GM12878 (cell line): ENCODE measurements at places on chromosomes 3 and 15. TPM values are rescaled to one million over a fixed set of nuclear protein-coding genes. Genes with fewer than 3 reads are reported as not detected.

GRCh38 chr3:152835601-152836102 is 721 bp downstream of the P2RY1 start:
- no peaks in the 10 kb centered on the region for H3K36me3 ChIP-seq
- no peak overlapping the region for H3K27ac ChIP-seq
- no peaks in the 10 kb centered on the region for H3K4me1 ChIP-seq
- no peaks in the 10 kb centered on the region; the same call in 1 of the 2 replicates for H3K27me3 ChIP-seq

- DNase-seq = no peak
- H3K36me3 ChIP-seq = no peaks in the 10 kb centered on the region; the same call in 1 of the 2 replicates
- no peaks in the 10 kb centered on the region for H3K27me3 ChIP-seq
- no peak overlapping the region for H3K27ac ChIP-seq
These were observed 80.2 kb downstream of the CHCHD6 start for GRCh38 chr3:126784254-126784653.

The MUSTN1 gene
- total RNA-seq = 0.51 and 1.2 TPM in 2 replicates

DNA sequence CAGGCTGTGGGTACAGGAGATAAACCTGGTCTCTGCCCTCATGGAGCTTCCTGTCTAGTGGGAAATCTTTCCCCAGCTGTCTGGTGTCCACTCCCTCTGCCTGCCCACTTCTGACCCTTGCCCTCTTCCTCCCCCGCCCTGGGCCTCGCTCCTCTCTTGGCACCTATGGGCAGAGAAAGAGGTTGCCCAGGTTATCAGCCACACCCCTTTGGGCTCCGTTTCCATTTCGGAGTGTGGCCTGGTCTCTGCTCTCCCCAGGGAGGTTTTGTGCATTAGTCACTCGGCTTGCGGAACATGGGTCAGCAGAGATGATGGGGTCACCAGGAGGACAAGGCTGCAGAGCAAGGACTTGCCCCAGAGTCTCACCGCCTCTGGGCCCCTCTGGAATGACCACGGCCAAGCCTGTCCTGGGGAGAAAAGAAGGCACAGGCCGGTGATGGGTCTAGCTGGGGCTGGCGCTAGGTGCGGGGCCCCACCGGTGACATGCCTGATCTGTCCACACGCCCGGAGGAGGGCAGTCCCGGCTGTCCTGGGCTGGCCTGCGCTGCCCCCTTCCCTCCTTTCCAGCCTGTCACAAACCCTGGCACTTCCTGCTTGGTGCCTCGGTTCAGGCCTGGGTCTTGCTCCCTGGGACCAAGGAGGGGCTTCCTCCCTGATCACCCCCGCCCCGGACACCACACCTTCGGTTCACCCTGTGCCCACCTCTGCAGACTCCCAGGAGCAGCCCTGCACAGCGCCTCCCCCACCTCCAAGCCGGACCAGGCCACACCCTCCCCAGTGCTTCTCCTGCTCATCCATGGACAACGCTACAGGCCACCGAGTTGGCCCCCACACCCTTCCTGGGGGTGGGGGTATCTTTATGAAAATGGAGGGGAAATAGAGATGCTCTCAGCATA is 35.6 kb upstream of the MUC4 start:
- no peaks in the 10 kb centered on the region for H3K36me3 ChIP-seq
- H3K27me3 ChIP-seq = no peaks in the 10 kb centered on the region
- H3K4me1 ChIP-seq = peaks cover 3% of the 10 kb centered on the region; the same call in 1 of the 2 replicates
- H3K27ac ChIP-seq = no peak overlapping the region
- DNase-seq = no peak

The CPA3 gene
- total RNA-seq = not detected in 2 replicates

DNA sequence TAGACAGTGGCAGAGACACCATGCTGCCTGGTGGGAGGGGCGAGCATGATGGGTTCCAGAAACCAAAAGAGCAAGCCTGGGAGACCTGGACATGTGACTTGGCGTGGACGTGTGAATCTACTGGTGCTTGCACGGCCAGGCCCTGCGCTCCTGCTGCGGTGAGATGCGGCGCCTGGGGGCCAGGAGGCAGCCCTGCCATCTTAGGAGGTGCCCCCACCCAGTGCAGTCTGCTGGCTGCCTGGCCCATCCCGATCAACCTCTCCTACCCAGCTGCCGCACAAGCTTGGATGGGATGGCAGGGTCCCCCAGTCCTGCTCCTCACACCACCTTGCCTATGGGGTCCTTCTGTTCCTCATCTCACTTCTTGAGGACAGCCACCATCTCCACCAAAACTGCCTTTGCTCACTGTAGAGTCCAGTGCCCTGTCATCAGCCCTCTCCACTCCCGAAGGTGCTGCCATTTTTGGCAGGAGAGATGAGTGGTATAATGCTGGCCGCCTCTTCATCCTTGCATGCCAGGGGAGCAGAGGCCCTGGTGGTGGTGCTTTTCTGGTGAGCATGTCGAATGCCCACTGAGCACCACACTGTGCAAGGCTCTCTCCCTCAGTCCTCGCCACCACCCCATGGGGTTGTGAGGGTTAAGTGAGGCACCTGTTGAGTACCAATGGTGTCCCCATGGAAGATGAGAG is 3.1 kb upstream of the ABTB1 start:
- H3K27me3 ChIP-seq = no peaks in the 10 kb centered on the region
- H3K4me3 ChIP-seq = no peak overlapping the region
- DNase-seq = no peak
- no peak overlapping the region for H3K27ac ChIP-seq
- no peaks in the 10 kb centered on the region for H3K36me3 ChIP-seq
- H3K4me1 ChIP-seq = peaks cover 11% of the 10 kb centered on the region; the same call in 1 of the 2 replicates

The DZIP1L gene
- total RNA-seq = not detected in 2 replicates

DNA sequence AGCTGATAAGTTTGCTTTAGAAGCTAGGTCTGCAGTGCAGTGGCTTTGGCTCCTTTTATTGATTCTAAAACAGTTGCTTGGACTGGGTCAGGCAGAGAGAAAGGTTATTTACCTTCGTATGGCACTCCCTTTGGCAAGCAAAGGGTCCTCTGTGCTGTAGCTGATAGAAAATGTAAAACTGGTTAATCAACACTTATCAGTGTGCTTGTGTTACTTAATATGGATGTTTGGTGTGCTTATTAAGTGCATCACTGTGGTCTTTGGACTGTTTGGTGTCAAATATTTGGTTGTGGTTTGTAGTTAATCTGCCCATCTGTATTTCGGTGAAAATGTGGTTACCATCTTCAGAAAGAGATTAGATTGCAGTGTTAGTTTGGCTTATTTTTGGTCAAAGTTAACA is 16.0 kb downstream of the UBE2E2 start:
- DNase-seq = no peak
- no peak overlapping the region for H3K4me3 ChIP-seq
- peak overlapping the region; percentile 41; the same call in 1 of the 2 replicates for H3K27ac ChIP-seq
- peaks cover 36% of the 10 kb centered on the region for H3K4me1 ChIP-seq

DNA sequence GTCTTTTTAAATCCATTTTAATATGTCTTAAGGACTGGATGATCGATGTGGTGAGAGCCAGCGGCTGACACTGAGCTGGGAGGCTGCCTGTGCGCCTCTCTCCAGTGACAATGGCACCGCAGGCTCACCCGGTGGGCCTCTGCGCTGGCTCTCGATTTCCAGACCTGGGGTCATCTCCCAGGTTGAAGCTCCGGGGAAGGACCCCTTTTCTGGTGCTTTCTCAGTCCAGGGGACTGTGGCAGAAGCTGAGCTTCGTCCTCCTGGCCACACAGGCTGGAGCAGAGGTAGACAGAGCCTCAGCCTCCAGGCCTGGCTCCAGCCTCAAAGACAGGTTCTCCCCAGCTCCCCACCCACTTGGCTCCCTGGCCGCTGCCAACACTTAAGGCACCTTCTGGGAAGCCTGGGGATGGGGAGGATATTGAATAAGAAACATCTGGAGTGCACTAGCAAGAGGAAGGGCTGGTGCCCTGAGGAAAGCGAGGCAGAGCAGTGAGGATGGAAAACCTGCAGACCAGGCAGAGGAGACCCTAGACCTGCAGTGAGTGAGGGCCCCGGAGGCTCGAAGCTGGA is 154.2 kb upstream of the SMAD3 start:
- H3K36me3 ChIP-seq = no peaks in the 10 kb centered on the region
- no peak overlapping the region for H3K27ac ChIP-seq
- no peak for DNase-seq
- no peaks in the 10 kb centered on the region; the same call in 1 of the 2 replicates for H3K27me3 ChIP-seq
- no peak overlapping the region for H3K4me3 ChIP-seq
- peaks cover 15% of the 10 kb centered on the region for H3K4me1 ChIP-seq

GRCh38 chr3:122458992-122459391 is 43.1 kb upstream of the WDR5B start:
- H3K27me3 ChIP-seq = no peaks in the 10 kb centered on the region
- no peaks in the 10 kb centered on the region for H3K4me1 ChIP-seq
- H3K27ac ChIP-seq = no peak overlapping the region
- H3K4me3 ChIP-seq = no peak overlapping the region

The GTF2A2 gene
- 150 and 160 TPM in 2 replicates for total RNA-seq

GRCh38 chr15:73240866-73241499 is 127.8 kb downstream of the HCN4 start:
- H3K27ac ChIP-seq = no peak overlapping the region
- DNase-seq = peak; percentile 28
- no peaks in the 10 kb centered on the region for H3K27me3 ChIP-seq
- no peaks in the 10 kb centered on the region for H3K36me3 ChIP-seq
- no peaks in the 10 kb centered on the region for H3K4me1 ChIP-seq

DNA sequence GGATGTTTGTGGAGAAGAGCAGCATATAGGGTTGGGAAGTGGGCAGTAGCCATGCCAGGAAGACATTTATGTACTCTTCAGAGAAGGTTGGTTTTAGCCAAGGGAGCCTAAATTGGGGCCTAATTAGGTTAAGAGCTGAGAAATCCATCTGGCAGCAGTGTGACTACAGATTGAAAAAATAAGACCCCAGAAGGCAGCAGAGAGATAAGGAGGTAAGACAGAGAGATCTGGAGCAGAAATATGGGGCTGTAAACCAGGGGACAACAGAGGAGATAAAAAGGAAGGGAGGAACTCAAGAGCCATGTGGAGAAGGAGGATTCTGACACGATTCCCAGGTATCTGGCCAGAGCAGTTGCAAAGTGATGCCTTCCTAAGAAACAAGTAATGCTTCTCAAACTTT is 23.3 kb downstream of the LYSMD2 start:
- no peaks in the 10 kb centered on the region for H3K36me3 ChIP-seq
- H3K27ac ChIP-seq = no peak overlapping the region
- DNase-seq = no peak
- H3K4me3 ChIP-seq = no peak overlapping the region
- no peaks in the 10 kb centered on the region for H3K27me3 ChIP-seq
- H3K4me1 ChIP-seq = no peaks in the 10 kb centered on the region

DNA sequence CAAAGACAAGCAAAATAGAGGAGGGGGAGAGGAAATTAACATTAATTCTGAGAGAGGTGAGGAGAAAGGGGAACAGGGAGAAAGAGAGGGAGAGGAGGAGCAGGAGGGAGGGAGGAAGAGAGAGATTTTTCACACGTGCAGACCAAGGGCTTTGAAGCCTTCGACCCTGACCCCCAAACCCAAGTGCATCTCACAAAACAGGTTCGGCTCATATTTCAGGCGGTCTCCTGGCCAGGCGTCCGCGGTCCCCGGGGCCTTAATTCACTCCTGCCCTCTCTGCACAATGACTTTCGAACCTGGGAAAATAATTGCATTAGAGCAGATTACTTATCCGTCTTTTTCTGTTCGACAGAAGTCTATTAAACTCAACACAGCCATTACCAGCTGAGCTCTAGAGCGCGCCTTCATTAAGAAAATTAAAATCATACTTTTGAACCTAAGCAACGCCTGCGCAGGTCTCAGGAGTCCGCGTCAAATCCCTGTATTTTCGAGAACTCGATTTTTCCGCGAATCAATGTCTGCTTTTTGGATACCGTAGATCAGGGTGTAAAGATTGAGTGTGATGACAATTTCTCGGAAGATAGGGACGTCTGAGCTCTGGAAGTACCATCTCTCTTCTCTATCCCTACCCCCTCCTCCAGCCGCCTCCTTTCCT is 220.7 kb downstream of the MEIS2 start:
- no peak overlapping the region for H3K27ac ChIP-seq
- DNase-seq = no peak
- no peaks in the 10 kb centered on the region for H3K36me3 ChIP-seq
- no peak overlapping the region for H3K4me3 ChIP-seq
- H3K4me1 ChIP-seq = peaks cover 4% of the 10 kb centered on the region; the same call in 1 of the 2 replicates

The CLEC3B gene
- 0.23 TPM in 1 of 2 replicates, not detected in the other for total RNA-seq

DNA sequence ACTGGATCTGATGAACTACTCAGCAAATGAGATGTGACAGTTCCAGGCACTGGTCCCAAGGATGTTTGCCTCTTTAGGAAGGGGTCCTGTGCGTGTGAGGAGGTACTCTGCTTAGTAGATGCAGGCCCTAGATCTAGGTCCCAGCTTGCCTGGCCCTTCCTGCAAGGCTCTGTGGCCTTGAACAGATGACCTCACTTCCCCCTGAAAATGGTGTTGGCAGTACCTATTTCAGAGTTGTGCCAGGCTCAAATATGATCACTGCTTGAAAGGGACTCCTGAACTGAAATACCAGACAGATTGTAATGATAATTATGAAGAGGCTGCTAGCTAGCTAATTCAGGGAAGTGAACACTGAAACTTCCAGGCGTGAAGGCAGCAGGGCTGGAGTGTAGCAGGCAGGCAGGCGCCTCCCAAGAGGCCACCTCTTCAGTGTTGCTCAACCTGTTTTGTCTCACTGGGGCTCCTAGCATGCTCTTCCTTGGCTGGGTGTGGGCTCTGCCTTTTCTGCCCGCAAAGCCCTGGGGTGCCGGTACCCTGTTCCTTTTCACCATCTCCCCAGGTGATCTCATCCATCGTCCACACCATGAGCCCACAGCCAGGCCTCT is 24.1 kb upstream of the CPNE9 start:
- DNase-seq = no peak
- H3K27me3 ChIP-seq = no peaks in the 10 kb centered on the region
- no peak overlapping the region for H3K27ac ChIP-seq
- no peaks in the 10 kb centered on the region for H3K4me1 ChIP-seq
- H3K4me3 ChIP-seq = no peak overlapping the region

GRCh38 chr3:60536420-60536819 is 714.8 kb downstream of the FHIT start:
- no peaks in the 10 kb centered on the region for H3K27me3 ChIP-seq
- no peaks in the 10 kb centered on the region for H3K4me1 ChIP-seq
- no peaks in the 10 kb centered on the region for H3K36me3 ChIP-seq

The CCR8 gene
- total RNA-seq = 14.4 and 16.9 TPM in 2 replicates

The ADPRH gene
- 24.9 and 26.0 TPM in 2 replicates for total RNA-seq

The ANKRD34C gene
- not detected in 2 replicates for total RNA-seq

The TEX55 gene
- total RNA-seq = not detected in 2 replicates

GRCh38 chr3:13517253-13517977 is 31.5 kb upstream of the FBLN2 start:
- DNase-seq = no peak
- no peak overlapping the region for H3K27ac ChIP-seq
- H3K36me3 ChIP-seq = no peaks in the 10 kb centered on the region
- no peak overlapping the region for H3K4me3 ChIP-seq
